ENCODE measurements at places on chromosomes 13 and 19.
A peak's percentile ranks its signal among the peaks of the same experiment; 100 is the strongest.

DNA sequence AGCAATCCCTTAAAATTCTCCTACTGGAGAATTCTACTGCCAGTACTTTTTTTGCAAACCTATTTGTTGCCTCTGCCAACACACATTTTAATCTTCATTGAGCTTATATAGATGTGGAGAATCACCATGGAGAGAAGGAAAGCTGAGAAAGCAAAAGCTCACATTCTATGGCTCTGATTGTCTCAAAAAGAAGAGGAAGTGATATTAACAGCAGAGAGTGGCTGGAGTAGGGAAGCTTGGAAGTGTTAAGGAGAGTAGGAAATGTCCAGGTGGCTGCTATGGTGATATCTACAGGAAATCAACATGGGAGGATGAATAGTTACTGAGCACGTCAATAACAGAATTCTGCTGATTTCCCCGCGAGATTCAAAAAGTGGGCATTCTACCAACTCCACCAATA is 78.8 kb upstream of the TDRD3 start:
- no peak for DNase-seq

DNA sequence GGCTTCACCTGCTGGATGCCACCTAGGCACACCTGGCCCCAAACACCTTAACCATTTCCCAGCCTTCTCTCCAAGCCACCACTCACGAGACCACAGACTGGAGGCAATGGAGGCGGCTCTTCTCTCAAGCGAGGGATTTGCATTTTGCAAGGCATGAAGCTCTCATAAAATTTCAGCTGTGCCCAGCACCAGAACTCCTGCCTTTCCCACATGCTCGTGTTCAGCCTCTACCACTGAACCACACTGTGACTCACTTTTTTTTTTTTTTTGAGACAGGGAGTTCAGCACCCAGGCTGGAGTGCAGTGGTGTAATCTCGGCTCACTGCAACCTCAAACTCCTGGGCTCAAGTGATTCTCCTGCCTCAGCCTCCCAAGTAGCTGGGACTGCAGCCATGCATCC is 10.6 kb downstream of the NANOS3 start:
- DNase-seq, result no peak

- DNase-seq, result no peak
Measured at GRCh38 chr13:48234566-48235340, 1.7 kb downstream of the ITM2B start.

DNA sequence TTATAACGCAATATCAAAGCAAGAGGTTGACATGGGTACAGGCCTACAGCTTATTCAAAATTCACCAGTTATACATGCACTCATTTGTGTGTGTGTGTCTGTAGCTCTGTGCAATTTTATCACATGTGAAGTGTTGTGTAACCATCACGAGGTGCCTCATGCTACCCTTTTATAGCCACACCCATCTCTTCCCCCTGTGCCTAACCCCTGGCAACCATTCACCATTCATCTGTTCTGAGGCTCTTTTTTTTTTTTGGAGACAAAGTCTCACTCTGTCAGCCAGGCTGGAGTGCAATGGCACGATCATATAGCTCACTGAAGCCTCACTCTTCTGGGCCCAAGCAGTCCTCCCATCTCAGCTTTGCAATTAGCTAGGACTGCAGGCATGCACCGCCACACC is 78.4 kb downstream of the DPF1 start:
- no peak for DNase-seq

- no peak for DNase-seq
Measured at GRCh38 chr13:70473907-70474306, 365.7 kb upstream of the KLHL1 start.

- no peak for DNase-seq
Measured at GRCh38 chr19:1807695-1808394, 4.2 kb downstream of the ATP8B3 start.

GRCh38 chr19:6568816-6569215 is 22.1 kb downstream of the CD70 start:
- no peak for DNase-seq

DNA sequence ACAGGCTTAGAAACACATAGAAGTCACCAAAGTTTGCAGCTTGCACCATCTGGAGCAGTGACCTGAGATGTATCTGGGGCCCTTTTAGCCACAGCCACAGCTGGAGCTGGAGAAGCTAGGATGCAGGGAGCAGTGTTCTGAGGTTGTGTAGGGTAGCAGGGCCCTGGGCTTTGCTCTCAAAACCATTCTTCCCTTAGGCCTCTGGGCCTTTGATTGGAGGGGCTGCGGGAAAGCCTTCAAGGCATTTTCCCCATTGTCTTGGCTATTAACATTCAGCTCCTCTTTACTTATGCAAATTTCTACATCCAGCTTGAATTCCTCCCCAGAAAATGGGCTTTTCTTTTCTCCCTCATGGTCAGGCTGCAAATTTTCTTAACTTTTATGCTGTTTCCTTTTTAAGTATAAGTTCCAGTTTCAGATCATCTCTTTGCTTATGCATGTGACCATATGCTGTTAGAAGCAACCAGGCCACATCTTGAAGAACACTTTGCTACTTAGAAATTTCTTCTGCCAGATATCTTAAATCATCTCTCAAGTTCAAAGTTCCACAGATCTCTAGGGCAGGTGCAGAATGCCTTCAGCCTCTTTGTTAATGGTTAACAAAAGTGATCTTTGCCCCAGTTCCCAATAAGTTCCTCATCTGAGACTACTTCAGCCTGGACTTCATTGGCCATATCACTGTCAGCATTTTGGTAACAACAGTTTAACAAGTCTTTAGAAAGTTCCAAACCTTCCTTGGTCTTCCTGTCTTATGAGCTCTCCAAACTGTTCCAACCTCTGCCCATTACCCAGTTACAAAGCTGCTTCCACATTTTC is 48.5 kb downstream of the NBEA start:
- no peak for DNase-seq

GRCh38 chr13:107994137-107994536 is 221.2 kb downstream of the LIG4 start:
- DNase-seq, result no peak

- DNase-seq, result no peak
Measured at GRCh38 chr13:80040981-80041317, 300.0 kb downstream of the SPRY2 start.

- DNase-seq, result no peak
Measured at GRCh38 chr19:29172302-29172701, 40.6 kb downstream of the UQCRFS1 start.

DNA sequence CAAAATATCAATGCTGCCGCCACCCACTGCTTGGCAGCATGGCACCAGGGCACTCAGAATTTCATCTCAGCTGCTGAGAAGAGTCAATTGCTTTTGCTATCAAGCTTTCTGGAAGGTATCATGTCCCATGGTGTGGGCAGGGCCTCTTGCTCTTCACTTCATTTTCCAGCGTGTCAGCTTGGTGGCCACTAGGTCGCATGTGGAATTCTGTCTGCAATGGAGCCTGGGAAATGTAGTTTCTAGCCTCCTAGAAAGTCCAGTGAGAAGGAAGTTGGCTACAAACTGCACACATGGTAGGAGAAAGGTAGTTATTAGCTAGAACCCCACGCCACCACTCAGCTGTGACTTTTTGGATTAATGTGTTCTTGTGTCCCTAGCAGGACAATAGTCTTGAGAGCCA is 105.3 kb downstream of the MYO16 start:
- no peak for DNase-seq

GRCh38 chr19:6362351-6362801 is 1.0 kb downstream of the CLPP start:
- DNase-seq, result peak; percentile 56

DNA sequence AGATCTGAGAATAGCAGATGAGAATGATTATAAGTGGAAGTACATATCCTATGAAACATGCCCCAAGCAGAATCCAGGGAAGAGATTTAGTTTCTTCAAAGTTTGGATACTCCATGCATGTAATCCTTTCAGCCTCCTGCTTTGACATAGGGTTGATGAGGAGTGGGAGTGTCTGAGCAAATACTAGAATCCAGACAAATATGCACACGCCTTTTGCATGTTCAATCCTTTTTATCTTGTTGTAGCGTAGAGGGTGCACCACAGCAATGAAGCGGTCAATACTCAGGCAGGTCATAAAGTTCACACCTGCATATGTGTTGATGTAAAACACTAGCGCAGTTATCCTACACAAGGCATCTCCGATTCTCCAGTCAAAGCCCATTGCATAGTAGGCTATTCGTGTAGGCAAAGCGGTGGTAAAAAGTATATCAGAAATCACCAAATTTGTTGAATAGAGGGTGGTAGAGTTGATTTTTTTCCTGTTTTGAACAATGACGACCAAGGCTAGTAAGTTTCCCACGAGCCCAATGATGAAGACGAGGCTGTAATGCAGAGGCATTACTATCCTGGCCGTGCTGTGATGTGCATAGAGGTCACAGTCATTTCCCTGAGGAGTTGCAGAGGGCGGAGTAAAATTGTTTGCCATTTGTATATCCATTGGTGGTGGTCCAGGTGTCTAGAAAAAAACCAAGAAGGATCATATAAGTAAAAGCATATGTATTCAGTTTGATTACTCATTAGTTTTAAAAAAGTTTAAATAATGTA is 11.5 kb downstream of the GPR183 start:
- no peak for DNase-seq

GRCh38 chr19:5628919-5629481 is 6.1 kb downstream of the SAFB start:
- DNase-seq, result peak; percentile 54

- DNase-seq, result no peak
Measured at GRCh38 chr19:16726916-16727315, 7.3 kb downstream of the NWD1 start.

DNA sequence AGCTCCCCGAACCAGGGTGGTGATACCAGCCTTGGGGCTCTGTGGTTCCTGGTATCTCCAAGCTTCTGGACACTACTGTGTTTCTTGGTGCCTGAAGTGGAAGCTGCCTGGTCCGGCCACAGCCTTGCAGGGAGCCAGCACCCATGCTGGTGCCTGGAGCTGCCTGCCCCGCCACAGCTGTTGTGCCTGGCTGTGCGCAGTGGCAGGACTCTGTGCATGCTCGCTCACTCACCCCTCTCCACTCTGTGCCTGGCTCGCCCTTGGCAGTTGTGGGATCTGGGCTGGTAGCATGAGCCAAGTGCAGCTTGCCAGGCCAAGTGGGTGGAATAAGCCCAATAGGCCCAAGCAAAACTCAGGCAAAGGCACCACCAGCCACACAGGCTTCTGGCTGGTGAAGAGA is 1225.3 kb downstream of the SLITRK5 start:
- DNase-seq, result no peak

Data from adrenal gland (tissue), 19 donors.